ENCODE measurements at places on chromosomes 5 and 9. TPM values are rescaled to one million over a fixed set of nuclear protein-coding genes. Genes with fewer than 3 reads are reported as not detected.
A peak's percentile ranks its signal among the peaks of the same experiment; 100 is the strongest.

GRCh38 chr5:9932770-9933169 lies 302.6 kb upstream of the TAS2R1 start:
- no peak for DNase-seq

DNA sequence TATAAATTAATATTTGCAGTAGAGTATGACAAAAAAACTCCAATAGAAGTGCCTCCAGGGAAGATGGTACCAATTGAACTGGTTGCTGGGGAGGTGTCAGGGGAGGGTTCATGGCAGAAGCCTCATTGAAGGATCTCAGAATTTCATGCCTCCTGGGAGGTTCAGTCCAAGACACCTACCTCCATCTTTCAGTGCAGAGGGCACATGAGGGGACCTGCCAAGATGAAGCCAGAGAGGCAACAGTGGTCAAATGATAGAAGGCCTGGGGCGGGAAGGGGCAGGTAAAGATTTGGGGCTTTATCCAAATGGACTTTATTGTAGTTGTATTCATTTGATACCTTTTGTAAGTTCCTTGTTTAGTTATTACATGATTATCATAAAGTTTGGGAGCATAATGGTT lies 25.9 kb upstream of the KCNIP1 start:
- no peak for DNase-seq

DNA sequence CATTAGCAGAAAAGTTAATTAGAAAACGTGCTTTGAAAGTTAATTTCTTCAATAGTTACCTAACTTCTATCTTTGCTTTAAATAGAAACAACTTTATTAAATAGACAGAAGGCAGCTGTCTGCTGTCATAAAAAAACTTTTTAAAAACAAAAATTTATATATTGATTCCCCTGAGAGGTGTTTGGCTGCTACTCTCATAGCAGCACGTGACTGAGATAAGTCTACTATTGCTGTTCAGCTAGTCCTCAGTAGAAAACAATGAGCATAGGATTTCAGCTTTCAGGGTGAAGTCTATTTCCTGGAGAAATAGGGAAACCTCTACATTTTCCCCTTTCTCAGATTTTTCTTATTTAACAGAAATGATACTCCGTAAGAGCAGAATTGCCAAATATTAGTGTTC lies 135.0 kb upstream of the FBN2 start:
- DNase-seq, result no peak

DNA sequence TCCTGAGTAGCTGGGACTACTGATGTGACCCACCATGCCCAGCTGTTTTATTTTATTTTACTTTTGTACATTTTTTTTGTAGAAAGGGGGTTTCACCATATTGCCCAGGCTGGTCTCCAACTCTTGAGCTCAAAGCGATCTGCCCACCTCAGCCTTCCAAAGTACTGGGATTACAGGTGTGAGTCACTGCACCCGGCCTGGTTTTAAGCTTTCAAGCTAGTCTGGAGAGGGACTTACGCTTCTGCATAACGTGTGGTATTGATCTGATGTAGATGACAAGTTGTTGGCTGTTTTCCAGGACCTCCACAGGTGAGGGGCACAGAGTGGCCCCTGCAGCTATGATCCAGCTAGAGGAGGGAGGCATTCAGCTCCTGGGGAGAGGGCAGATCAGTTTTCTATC lies 6.8 kb upstream of the CCL21 start:
- DNase-seq, result peak; percentile 20

DNM1 gene
- 1.3 TPM for polyA plus RNA-seq

DNA sequence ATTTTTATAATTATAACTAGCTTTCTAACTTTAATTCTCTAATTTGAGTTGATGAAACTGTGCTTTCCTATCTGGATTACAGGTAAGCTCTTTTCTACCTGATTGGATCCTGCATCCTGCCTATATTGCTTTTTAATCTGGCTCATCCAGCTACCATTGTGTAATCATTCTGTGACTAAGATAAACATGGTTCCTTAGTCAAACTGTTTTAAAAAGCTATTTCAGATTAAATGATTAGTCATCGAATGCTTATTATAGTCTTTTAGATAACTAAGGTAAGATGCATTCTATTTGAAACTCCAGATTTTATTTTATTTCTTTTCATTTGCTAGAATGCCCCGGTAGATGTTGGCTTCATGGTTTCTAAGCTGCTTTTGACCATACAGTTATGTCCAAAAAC lies 50.7 kb downstream of the ICE1 start:
- DNase-seq, result no peak

DNA sequence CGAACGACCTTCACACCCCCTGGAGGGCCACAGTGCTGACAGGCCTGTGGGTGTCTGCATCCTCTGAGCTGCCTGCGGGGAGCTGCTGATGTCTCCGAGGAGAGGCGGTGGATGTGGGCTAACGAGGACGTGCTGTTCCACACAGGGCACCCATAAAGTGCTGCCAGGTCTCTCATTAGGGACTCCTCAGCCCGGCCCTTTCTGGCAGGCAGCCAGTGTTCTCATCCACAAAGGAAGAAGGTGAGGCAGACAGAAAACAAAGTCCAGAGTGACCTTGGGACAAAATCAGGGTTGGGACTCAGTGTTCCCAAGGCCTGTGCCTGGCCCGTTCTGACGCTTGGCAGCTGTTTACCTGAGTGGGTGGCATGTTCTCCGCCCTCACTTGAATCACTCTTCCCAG lies 29.3 kb downstream of the CARTPT start:
- DNase-seq, result no peak

- DNase-seq, result no peak
Measured at GRCh38 chr9:16120231-16120641, 567.4 kb downstream of the CCDC171 start.

SRP19 gene
- polyA plus RNA-seq, result 75.1 TPM

PCSK1 gene
- 0.10 TPM for polyA plus RNA-seq

GRCh38 chr5:51902512-51902911 lies 519.3 kb downstream of the ISL1 start:
- no peak for DNase-seq

- no peak for DNase-seq
Measured at GRCh38 chr9:81213456-81213855, 475.9 kb downstream of the TLE1 start.

DNA sequence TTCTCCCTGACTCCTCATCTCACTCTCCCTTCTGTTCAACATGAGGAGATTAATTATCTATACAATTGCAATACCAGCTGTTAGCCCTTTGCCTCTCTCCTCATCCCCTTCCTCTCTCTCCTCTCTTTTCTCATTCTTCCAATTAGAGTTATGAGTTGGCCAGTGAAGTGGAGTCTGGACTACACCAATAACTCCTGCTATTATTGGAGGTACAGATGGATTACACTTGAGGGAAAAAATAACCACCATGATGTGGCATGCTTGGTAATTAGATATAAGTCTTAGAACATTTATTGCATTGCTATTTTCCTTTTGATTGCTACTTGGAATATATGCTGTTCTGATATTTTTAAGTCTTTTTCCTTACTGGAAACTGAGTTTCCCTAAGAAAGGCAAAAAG lies 159.2 kb downstream of the FRMD3 start:
- DNase-seq, result no peak

IFNB1 gene
- not detected for polyA plus RNA-seq

- DNase-seq, result no peak
Measured at GRCh38 chr9:127360829-127361228, 36.1 kb upstream of the SLC2A8 start.

DNA sequence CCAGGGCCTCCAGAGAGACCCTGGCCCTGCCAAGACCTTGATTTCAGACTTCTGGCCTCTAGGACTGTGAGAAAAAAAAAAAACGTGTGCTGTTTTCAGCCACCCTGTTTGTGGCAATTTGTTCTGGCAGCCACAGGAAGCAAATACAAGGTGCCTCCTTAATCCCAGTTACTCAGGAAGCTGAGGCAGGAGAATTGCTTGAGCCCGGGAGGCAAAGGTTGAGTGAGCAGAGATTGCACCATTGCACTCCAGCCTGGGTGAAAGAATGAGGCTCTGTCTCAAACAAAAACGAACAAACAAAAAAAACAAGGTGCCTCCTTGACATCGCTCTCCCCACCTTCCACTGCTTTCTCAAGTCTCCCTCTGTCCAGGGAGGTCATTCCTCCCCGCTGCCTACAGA lies 98.0 kb downstream of the GABBR2 start:
- DNase-seq, result peak; percentile 8

ORM2 gene
- not detected for polyA plus RNA-seq

DNA sequence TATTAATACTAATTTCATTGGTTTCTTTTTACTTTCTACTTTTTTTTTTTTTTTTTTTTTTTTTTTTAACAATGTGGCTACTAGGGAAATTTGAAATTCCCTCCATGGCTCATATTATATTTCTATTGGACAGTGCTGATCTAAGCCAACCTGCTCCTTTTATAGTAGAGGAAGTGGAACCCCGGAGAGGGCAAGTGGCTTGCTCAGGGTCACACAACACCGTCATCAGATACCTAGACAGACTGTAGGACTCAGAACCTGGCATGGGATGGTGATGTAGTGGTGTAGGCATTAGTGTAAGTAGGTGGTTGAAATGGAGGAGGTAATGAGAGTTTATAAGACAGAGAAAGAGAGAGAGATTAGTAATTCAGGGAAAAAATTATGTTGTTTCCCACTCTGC lies 10.8 kb downstream of the ZNF618 start:
- DNase-seq, result no peak

DNA sequence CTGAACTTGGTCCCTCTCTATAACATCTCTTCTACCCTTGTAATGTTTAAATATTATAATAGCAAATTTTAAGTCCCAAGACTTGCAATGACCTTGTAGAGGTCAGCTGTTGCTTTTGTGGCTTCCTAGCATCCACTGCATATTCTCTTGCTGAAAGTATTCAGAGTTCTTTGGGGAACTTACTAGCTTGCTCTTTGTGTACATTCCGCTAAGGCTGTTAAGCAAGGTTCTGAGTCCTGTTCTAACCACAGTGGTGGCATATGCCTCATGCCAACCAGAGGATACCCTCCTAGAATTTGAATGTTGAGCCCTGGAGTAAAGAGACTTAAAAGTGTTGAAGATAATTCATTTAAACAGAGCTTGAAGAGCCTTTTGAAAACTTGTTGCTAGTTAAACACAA lies 570.9 kb downstream of the TLE1 start:
- DNase-seq, result no peak

DNA sequence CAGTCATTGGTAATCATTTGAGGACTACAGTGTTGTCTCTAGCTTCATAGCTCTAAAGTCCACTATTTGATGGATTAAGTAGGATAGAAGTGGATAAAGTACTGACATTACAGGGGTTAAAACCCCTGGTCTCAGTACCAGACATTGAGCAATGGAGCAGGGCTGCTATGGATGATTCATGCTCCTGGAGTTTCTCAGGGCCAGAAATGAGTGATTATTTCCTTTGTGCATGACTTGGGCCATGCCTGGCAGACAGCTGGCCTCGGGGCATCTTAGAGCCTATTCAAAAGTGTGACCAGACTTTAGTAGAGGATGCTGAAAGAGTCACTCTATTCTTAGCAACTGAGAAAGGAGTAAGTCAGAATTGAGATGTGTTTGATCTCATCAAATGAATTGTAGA lies 350.7 kb upstream of the TLE4 start:
- DNase-seq, result no peak

DNA sequence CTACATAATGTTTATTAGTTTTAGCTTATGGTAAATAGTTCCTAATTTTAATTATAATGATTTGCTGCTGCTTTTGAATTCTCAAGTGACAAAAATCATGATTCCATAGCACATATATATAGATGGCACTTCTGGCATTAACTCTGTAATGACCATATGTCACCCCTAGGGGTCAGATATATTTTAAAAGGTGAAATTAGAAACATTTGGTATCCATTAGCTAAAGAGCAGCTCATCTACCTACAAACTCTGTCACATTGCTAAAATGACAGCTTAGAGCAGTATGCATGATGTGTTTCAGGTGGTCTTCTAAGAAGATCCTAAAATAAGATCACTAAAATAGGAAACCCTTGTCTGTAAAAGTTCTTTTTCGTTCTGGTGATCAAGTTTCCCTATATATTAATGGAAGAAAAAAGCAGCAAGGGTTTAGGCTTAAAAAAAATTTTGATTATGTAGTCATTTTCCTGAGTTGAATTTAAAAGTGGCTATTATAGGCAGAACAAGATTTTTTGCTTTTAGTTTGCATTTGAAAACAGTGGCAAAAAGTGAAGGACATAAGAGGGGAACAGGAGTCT lies 157.7 kb upstream of the POU5F2 start:
- no peak for DNase-seq

DNA sequence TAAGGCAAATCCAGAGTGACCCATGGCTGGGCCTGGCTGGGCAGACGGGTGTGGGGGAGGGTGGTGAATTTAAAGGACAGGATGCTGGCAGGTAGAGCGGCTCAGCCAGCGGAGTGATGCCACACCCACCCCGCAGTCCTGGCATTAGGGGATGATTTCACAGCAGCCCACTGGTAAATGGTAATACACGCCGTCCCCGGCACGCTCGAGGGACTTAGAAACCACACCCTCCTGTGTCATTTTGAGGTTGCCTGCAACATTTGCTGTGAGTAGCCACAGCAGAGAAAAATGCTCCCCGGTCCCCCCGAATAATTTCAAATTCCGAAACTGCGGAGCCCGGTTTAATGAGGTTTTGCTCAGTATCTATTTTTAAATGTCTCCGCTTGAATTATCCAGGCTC lies 71.3 kb upstream of the FCN2 start:
- DNase-seq, result no peak

FOXD4L6 gene
- polyA plus RNA-seq, result 0.04 TPM

CCDC183 gene
- polyA plus RNA-seq, result 0.99 TPM

All from spleen (tissue), 13 donors.